Activated CD4-positive, alpha-beta memory T cell treated with anti-CD3 and anti-CD28 coated beads for 36 hours (primary cell): ENCODE measurements at places on chromosomes 7 and 10. TPM values are rescaled to one million over a fixed set of nuclear protein-coding genes. Genes with fewer than 3 reads are reported as not detected.

Gene RBP4
- total RNA-seq = not detected

Gene SUFU
- 10.0 TPM for total RNA-seq

Gene PNLIPRP3
- not detected for total RNA-seq

Gene RBM20
- not detected for total RNA-seq

Gene NUTM2E
- total RNA-seq = 0.12 TPM

Gene SEMA4G
- 0.74 TPM for total RNA-seq

Gene CTAGE6
- total RNA-seq = 1.6 TPM

Gene CDK5
- 14.1 TPM for total RNA-seq

Gene ELOVL3
- total RNA-seq = 0.21 TPM

Gene ZNF438
- total RNA-seq = 3.7 TPM

Gene MYPN
- total RNA-seq = not detected

GRCh38 chr7:135942614-135943013 is 34.5 kb downstream of the MTPN start:
- no peak overlapping the region for H3K4me3 ChIP-seq
- peaks cover 8% of the 10 kb centered on the region for H3K36me3 ChIP-seq
- no peak for DNase-seq
- no peak overlapping the region for H3K27ac ChIP-seq
- H3K27me3 ChIP-seq = no peaks in the 10 kb centered on the region
- peaks cover 52% of the 10 kb centered on the region for H3K4me1 ChIP-seq

DNA sequence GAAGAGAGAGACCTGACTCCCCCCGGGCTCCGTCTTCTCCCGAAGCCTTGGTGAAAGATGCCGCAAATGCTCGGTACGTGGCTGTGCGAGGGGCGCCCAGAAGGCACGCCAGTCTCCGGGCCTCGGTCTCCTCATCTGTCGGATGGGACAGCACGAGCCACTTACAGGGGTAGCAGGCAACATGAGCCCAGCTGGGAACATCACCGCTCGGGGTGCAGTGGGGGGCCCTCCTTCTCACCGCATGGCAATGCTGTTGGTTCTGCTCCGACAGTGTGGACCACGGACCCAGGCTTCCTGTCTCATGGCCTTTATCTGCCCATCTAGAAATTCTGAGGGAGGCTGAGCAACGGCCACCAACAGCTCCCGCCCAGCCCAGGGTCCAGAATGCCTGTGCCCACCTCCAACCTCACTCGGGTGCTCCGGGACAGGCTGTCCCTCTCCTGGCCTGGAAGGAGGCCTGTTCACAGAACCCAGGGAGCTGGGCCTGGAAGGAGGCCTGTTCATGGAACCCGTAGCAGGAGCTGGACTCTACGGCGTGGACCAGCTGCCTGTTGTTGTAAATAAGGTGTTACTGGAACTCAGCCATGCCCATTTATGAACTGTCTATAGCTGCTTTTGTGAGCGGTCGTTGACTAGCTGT is 15.8 kb downstream of the ADAP1 start:
- peaks cover 39% of the 10 kb centered on the region for H3K4me1 ChIP-seq
- peaks cover 7% of the 10 kb centered on the region for H3K36me3 ChIP-seq
- H3K27me3 ChIP-seq = peaks cover 2% of the 10 kb centered on the region
- DNase-seq = no peak
- no peak overlapping the region for H3K27ac ChIP-seq

DNA sequence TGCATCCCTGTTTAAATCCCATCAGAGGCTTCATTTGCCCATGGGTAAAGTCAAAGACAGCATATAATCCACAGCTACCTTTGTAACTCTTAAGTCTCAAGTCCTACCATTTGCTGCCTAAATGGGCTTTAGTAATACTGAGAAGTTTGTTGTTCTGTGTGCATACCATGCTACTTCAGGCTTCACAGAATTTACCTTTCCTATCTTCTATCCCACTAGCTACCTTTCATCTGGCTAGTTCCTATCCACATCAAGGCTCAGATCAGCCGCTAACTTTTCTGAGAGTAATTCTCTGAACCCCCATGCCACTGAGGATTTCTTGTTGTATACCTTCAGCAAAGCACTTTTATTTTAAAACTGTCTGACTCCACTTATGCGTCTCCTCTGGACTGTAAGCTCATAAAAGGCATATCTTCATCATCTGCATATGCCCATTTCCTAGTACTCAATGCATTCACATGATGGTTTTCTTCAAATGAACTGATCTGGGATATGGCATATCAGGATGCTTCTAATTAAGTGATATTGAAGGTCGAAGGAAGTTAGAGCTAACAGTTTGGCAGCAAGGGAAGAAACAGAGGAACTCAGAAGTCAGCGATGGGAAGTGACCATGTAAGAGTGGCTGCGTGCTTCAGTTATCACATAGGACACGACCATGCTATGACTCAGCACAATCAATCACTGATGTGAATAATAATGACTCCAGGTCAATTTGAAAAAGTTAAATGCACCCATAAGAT is 283.9 kb upstream of the DKK1 start:
- H3K27me3 ChIP-seq = no peaks in the 10 kb centered on the region
- no peak for DNase-seq
- H3K4me1 ChIP-seq = no peaks in the 10 kb centered on the region

GRCh38 chr7:2108071-2108455 is 124.7 kb downstream of the MAD1L1 start:
- DNase-seq = no peak
- H3K4me3 ChIP-seq = no peak overlapping the region
- H3K36me3 ChIP-seq = no peaks in the 10 kb centered on the region
- H3K27me3 ChIP-seq = no peaks in the 10 kb centered on the region
- no peak overlapping the region for H3K27ac ChIP-seq
- H3K4me1 ChIP-seq = peaks cover 43% of the 10 kb centered on the region

- DNase-seq = no peak
- no peaks in the 10 kb centered on the region for H3K4me1 ChIP-seq
- H3K4me3 ChIP-seq = no peak overlapping the region
- peaks cover 45% of the 10 kb centered on the region for H3K36me3 ChIP-seq
- no peak overlapping the region for H3K27ac ChIP-seq
These were observed 117.0 kb downstream of the TYW1B start for GRCh38 chr7:72710983-72711382.

- H3K4me3 ChIP-seq = no peak overlapping the region
- peaks cover 6% of the 10 kb centered on the region for H3K4me1 ChIP-seq
- DNase-seq = no peak
- H3K27me3 ChIP-seq = no peaks in the 10 kb centered on the region
These were observed 52.8 kb downstream of the LMBR1 start for GRCh38 chr7:156840134-156840533.

DNA sequence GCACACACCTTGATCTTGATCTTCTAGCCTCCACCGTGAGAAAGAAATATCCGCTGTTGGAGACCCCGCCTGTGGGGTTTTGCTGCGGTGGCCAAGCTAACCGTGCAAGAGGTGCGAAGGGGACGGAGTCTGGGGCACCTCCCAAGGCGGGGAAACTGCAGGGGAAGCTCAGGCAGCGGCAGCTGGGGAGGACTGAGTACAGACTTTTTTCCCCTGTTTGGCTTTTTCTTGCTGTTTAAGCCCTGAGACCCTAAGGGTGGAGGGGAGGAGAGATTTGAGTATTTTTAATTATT is 108.0 kb downstream of the DNAJB6 start:
- H3K27me3 ChIP-seq = no peaks in the 10 kb centered on the region
- no peak overlapping the region for H3K27ac ChIP-seq
- no peaks in the 10 kb centered on the region for H3K4me1 ChIP-seq
- H3K4me3 ChIP-seq = no peak overlapping the region
- no peak for DNase-seq

- no peak overlapping the region for H3K27ac ChIP-seq
- no peaks in the 10 kb centered on the region for H3K36me3 ChIP-seq
- no peaks in the 10 kb centered on the region for H3K4me1 ChIP-seq
- no peak for DNase-seq
- no peaks in the 10 kb centered on the region for H3K27me3 ChIP-seq
These were observed 181.8 kb upstream of the CACNA2D1 start for GRCh38 chr7:82625377-82625776.

GRCh38 chr7:45643630-45644029 is 69.5 kb downstream of the ADCY1 start:
- no peaks in the 10 kb centered on the region for H3K36me3 ChIP-seq
- no peak overlapping the region for H3K4me3 ChIP-seq
- no peaks in the 10 kb centered on the region for H3K4me1 ChIP-seq
- no peaks in the 10 kb centered on the region for H3K27me3 ChIP-seq
- H3K27ac ChIP-seq = no peak overlapping the region
- DNase-seq = no peak

DNA sequence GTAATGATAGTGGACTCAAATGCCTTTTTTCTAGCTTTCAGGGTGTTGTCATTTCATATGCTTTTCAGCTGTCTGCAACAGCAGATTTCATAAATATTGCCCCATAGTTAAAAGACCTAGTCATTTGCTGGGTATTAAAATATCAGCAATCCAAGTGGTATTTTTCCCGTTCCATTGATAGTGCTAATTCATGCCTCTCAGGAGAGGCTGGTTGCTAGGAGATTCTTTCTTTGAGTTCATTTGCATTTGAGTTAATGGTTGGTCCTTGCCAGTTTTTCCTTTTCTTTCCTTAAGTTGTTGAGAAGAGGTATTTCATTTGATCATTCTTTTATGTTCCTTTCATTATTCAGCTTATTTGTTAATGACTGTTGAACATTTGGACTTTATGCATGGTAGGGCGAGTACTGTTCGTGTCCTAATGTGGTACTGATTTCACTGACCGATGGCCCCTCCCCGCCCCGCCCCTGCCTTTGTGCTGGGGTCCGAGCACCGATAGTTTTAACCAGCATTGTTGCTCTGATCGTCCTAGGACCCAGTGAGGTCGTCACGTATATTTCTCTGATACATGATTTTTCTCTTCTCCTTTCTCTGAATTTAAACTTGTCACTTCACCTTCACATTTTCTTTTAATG is 128.6 kb downstream of the CCNY start:
- H3K27ac ChIP-seq = no peak overlapping the region
- H3K27me3 ChIP-seq = no peaks in the 10 kb centered on the region
- no peak overlapping the region for H3K4me3 ChIP-seq
- no peaks in the 10 kb centered on the region for H3K36me3 ChIP-seq
- peaks cover 38% of the 10 kb centered on the region for H3K4me1 ChIP-seq
- DNase-seq = no peak

DNA sequence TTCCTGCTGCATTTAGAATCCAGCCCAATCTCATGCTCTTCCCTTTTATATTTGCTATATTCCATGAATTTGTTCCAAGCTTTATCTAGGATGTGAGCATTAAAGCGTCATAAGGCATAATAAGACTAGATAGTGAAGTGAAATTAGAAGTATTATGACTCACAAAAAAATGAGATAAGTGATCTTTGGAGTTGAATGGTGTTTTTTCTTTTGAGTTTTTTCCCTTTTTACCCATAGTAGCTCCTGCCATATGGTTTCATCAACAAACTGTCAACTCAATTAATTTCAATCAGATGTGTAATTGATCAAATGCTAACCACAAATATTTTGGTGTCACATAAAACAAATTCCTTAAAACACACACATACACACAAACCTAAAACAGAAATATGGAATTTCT is 17.0 kb downstream of the KLHDC10 start:
- no peak overlapping the region for H3K27ac ChIP-seq
- DNase-seq = no peak
- no peak overlapping the region for H3K4me3 ChIP-seq
- peaks cover 4% of the 10 kb centered on the region for H3K36me3 ChIP-seq
- peaks cover 29% of the 10 kb centered on the region for H3K4me1 ChIP-seq

DNA sequence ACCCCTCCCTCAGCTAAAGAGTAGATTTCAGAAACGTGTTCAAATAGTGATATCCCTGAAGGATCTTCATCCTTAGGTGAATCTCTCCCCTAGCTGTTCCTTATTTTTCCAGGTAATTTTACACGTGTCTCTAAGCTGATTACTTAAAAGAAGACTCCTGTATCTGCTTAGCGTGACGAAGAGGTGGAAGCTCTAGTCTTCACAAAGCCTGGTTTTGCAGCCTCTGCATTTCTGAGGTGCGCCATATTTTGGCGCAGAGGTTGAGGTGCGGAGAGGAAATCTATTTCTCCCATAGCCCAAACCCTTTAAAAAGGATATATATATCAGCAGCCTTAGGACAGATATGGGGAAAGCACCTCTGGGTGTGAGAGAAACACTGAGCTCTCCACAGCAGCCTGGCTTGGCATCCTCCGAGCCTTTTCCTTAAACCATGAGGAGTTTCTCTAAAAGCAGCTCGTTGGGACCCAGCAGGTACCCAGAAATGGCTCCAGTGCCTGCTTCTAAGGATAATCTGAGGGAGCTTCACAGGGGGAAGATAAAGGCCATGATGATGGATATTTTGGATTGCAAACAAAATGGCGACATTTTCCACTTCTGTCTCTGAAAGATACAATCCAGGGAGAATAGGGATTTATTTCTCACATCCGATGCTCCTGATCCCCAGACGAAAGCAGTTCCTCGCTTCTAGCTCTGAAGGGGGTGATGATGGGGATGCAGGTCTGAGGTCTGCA is 3.0 kb upstream of the HOXA2 start:
- H3K4me3 ChIP-seq = no peak overlapping the region
- H3K4me1 ChIP-seq = peaks cover 19% of the 10 kb centered on the region
- H3K27me3 ChIP-seq = peaks cover 35% of the 10 kb centered on the region

DNA sequence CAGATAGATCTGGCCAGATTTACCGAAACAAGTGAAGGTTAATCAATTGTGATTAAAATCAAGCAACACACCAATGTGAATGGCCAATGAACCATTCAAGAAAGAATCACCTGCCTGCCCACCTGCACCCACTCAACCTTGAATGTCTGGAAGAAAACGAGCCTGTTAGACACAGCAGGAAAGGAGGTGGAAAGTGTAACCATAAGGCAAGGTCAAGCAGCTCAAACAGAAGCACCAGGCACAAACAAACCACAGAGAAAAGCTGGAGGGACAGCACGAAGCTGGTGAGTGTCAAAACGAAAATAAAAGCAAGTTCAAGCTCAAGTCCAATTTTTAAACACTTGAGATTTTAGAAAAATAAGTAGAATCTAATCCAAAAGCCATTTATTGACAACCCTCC is 64.9 kb downstream of the STEAP1B start:
- H3K27me3 ChIP-seq = peaks cover 11% of the 10 kb centered on the region
- no peak for DNase-seq
- H3K4me3 ChIP-seq = no peak overlapping the region
- no peak overlapping the region for H3K27ac ChIP-seq

- peaks cover 22% of the 10 kb centered on the region for H3K4me1 ChIP-seq
- no peak overlapping the region for H3K27ac ChIP-seq
- peak; percentile 16 for DNase-seq
- no peaks in the 10 kb centered on the region for H3K36me3 ChIP-seq
- peaks cover 6% of the 10 kb centered on the region for H3K27me3 ChIP-seq
- no peak overlapping the region for H3K4me3 ChIP-seq
These were observed 145.8 kb downstream of the DNAJB6 start for GRCh38 chr7:157482517-157483087.
